ENCODE measurements at places on chromosomes 5 and 9.

DNA sequence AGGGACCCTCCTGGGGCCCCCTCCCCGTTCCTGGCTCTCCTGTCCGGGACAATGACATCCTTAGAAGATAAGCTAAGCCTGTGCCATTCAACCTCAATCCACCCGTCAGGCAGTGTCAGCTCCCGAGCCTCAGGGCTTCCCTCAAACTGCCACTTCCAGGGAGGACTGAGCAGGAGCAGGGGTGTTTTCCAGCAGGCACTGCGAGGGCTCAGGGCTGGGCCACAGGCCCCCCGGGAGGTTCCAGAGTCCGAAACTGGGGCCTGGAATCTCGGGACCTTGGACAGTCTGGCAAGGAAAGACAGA is 26.2 kb downstream of the LHX3 start:
- no peak for DNase-seq

GRCh38 chr9:33130961-33131789 is 36.0 kb downstream of the B4GALT1 start:
- DNase-seq: no peak

GRCh38 chr5:168875832-168876231 is 296.7 kb upstream of the PANK3 start:
- DNase-seq: no peak

DNA sequence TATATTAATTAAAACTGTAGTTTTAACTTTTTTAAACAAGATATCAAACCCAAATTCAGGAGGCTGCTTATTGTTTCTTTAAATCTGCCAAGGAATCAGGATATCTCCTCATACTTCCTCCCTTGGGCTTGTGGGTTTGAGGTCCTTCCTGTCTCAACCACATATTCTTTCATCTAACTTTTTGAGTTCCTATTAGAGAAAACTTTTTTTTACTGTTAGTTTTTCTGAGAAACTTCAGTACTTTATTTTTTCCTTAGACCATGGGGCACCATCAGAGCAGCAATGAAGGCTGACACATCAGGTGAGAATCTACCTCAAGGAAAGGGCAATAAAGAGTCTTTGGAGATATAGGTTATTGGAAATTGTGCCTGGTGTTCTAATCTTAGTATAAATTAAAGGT is 56.7 kb downstream of the TSSK1B start:
- DNase-seq: no peak

DNA sequence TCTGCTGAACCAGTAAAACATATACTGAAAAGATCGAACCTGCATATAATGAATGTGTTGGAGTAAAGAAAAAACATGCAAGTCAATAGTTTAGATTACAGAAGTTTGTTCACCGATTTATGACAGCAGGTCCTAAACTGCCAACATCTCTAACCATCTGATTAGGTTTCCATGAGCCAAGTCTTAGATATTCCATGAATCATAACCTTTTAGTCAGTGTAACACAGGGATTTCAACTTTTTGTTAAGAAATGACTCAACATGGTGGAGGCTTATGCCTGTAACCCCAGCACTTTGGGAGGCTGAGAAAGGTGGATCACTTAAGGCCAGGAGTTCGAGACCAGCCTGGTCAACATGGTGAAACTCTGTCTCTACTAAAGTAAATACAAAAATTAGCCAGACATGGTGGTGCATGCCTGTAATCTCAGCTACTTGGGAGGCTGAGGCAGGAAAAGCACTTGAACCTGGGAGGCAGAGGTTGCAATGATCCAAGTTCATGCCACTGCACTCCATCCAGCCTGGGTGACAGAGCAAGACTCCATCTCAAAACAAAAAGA is 38.7 kb downstream of the APC start:
- no peak for DNase-seq

DNA sequence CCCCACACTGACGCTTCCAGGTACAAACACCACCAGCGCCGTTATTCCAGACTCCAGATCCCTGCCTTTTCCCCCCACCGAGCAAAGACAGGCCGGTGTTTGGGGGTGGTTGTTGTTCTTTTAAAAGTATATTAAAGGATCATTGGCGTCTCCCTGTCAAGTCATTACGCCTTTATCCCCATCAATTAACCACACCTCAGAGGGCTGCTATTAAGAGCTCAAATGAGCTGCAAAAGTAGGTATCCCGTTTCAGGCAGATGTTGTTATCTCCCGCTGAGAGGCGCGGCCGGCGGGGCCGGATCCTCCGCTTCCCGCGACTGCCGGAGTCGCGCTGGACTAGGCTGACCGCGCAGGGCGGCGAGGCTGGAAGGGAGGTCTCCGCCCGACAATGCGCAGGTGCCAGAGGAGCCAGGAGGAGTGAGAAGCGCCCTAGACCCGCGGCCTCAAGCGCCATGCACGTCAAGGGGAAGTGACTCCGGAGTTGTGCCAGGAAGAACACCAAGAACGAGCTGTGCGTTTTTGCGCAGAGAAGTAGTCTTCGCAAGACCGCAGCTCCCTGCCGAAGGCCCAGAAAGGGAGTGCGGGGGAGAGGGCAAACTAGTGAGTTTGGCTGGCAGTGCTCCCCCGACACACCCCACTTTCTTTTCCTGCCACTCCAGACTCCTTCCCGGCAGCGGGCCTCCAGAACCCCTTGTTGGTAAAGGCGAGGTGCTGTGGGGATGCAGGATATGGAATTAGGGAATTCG is 8.2 kb downstream of the NR2F1-AS1 start:
- DNase-seq: no peak

- DNase-seq: peak; percentile 51
Observed at GRCh38 chr9:35690614-35691333, 1.0 kb upstream of the TPM2 start.

- DNase-seq: no peak
Observed at GRCh38 chr5:178213748-178214151, 9.4 kb downstream of the HNRNPAB start.

- no peak for DNase-seq
Observed at GRCh38 chr5:37543216-37543615, 164.1 kb downstream of the WDR70 start.

DNA sequence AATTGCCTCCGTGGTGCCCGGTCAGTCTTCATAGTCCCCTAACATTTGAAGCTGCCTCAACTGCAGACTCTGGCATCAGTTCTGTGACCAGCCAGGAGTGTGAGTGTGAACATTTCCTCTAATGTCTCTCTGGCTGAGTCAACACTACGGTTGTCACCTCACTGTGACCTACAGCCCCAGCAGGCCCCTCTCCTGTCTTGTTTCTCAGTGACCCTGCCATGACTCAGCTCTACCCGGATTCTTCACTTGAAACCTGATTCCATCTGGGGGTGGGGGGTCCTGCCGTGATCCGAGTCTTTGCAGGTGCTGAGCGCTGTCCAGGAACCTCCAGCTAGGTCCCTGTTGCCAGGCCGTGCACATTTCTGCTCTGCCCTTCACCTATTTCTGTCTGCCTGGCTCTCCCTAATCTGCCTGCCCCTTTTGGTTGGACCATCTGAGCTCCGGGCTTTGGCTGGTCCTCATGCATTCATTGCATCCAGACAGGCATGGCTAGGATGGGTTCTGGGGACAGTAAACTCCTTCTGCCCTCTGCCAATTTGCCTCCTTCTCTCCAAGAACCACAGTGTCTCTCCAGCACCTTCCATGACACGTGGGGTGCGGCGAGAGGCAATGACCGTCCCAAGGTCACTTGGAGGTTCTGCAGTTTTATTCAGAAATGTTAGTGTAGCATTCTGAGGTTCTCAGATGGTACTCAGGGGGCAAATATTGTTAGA is 24.2 kb downstream of the STC2 start:
- DNase-seq: no peak

GRCh38 chr9:95629585-95629984 is 112.8 kb upstream of the PTCH1 start:
- no peak for DNase-seq

DNA sequence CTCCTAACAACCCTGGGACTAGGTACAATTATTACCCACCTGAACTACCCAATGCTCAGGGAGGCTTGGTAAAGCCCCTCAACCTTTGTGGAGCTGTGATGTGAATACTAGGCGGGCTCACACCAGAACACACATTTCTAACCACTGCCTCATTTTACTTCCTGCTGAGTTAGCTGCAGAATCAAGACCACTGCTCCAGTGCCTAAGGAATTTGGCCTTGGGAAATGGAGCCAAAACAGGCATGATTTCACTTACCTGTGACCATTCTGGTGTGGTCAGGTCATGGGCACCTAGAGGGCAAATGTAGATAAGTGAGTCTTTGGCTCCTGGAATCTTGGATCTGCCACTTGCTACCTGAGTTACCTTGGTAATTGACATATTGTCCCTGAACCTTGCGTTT is 5.2 kb downstream of the WWC1 start:
- no peak for DNase-seq

GRCh38 chr9:94286116-94286515 is 27.0 kb downstream of the ZNF169 start:
- no peak for DNase-seq

GRCh38 chr5:139461698-139462097 is 845 bp downstream of the ECSCR start:
- DNase-seq: peak; percentile 44

DNA sequence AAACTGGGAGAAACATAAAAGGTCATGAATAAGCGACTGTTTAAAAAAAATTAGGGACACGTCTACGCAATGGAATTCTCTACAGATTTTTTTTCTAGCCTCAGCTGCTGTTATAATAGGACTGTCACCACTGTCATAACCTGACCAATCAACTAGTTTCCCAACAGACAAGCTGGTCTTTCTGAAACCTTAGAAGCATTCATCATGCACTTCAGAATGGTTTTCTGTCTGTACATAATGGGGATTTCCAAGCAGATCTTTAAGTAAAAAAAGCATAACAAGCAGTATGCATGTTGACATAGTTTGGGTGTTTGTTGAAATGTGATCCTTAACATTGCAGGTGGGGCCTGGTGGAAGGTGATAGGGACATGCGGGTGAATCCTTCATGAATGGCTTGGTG is 58.3 kb upstream of the SEMA6A start:
- DNase-seq: no peak

DNA sequence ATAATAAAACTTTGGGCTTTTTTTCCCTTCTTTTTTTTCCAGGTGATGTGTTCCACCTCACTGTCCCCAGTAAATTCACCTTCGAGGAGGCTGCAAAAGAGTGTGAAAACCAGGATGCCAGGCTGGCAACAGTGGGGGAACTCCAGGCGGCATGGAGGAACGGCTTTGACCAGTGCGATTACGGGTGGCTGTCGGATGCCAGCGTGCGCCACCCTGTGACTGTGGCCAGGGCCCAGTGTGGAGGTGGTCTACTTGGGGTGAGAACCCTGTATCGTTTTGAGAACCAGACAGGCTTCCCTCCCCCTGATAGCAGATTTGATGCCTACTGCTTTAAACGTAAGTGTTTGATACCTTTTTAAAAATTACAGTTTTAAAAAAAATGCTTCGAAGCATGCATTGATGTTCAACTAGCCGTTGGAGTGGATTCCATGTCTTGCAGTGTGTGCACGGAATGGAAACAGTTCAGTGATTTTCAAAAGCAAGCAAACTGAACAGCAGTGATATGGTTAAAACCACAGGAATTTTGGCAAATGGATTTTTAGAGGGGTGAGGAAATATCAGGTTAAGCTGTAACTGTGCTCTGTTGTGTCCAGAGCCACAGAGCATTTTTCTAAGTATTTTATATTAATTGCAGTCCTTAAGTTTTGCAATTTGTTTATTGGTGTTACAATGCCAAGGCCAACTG is 40.7 kb downstream of the VCAN start:
- no peak for DNase-seq

DNA sequence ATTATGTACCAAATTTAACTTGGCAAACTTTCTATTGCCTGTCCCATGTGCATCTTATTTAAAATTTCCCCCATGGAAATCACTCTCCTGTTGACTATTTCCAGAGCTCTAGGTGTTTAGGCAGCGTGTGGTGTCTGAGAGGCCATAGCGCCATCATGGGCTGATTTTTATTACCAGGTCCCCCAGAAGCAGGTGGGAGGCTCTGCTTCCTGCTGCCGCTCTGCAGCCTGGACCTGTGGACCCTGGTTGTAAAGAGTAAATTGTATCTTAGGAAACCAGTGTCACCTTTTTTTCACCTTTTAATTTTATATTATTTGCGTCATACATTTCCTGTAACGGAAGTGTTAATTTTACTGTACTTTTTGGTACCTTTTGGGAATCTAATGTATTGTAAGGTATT is 6.4 kb downstream of the HNRNPAB start:
- DNase-seq: no peak

- no peak for DNase-seq
Observed at GRCh38 chr5:65192331-65192730, 289.4 kb downstream of the ADAMTS6 start.

GRCh38 chr5:178902849-178903248 is 7.1 kb downstream of the ZFP2 start:
- no peak for DNase-seq

DNA sequence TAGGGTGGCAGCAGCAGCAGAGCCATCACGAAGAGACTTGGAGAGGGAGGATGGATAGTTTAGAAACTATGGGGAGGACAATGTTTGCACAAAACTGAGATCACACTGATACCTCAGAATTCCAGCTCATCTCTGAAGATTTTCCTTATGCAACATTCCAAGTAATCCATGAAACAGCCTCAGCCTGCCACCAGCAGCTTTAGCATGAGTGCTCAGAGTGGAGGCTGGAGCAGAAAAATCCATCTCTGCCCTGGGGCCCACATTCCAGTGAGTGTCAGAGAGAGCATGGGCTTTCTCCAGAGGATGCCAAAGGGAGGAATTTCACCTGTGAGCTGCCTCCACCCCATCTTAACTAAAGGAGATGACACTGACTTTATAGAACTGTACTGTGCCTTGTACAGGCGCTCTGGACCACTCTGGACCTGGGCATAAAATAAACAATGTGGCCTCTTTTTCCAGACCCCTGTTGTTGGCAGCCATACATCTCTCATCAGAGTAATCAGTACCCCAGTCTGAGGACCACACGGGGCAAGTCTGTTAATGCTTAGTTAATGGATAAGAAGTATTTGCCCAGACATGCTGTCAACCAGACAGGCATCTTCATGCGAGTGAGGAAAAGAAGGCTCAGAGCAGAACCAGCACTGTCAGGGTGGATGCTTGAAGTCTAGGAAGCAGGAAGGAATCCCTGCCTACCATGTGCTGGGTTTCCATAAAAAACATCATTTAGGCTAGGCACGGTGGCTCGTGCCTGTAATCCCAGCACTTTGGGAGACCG is 440.9 kb downstream of the ENC1 start:
- DNase-seq: no peak

DNA sequence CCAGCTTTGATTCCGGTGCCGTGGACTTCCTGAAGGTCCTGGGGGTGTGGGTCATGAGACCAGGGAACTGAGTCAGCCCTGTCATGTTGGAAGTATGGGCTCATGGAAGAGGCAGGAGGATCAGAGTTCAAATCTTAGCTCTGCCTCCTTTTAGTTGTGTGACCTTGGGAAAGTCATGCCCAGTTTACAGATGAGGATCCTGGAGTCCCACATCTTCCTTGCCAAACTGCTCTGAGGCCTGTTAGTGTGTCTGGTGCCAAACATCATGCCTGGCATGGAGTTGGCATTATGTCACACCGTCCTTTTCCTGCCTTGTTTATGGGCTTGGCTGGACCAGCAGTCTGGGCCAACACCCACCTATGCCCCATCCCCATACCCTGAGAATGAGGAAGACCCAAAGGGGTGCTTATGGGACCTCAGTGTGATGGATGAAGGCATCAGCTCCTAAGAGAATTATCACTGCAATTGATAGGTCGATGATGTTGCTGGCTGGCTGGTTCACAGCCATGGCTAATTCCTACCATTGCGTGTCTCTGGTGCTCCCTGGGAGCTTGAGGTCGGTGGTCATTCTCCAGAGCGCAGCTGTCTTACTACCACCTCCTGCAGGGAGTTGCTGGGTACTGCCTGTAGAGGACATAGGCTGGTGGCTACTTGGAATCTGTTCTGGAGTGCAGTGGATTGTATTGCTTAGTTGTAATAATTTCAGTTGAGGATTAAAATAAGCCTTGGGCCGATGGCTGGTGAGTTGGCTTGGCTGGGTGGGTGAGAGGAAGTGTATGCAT is 140.5 kb upstream of the PITX1 start:
- no peak for DNase-seq
